Suprapubic skin (tissue), 4 donors: ENCODE measurements at places on chromosomes 16 and 17. TPM values are rescaled to one million over a fixed set of nuclear protein-coding genes. Genes with fewer than 3 reads are reported as not detected.

ACAP1 gene
- total RNA-seq = 0.70 TPM

TBC1D28 gene
- total RNA-seq = not detected

GP2 gene
- 0.31 TPM for total RNA-seq

CA10 gene
- total RNA-seq = not detected

KLHL10 gene
- not detected for total RNA-seq

SBK1 gene
- 2.7 TPM for total RNA-seq
